NCI-H2107 (cell line): ENCODE measurements at places on chromosomes 1 and 21.

- DNase-seq: no peak
Measured at GRCh38 chr21:14384453-14384852, 1.5 kb upstream of the HSPA13 start.

- DNase-seq: no peak
Measured at GRCh38 chr1:106876384-106876783, 180.1 kb upstream of the PRMT6 start.

GRCh38 chr1:67536957-67537666, 106.9 kb upstream of the SERBP1 start:
- no peak for DNase-seq

- DNase-seq: no peak
Measured at GRCh38 chr1:42524330-42524729, 61.2 kb downstream of the CCDC30 start.

GRCh38 chr1:185244015-185244747, 72.9 kb downstream of the IVNS1ABP start:
- no peak for DNase-seq

GRCh38 chr1:215878843-215879242, 311.7 kb downstream of the KCTD3 start:
- DNase-seq: no peak

GRCh38 chr1:224325959-224326358, 4.0 kb downstream of the NVL start:
- no peak for DNase-seq

DNA sequence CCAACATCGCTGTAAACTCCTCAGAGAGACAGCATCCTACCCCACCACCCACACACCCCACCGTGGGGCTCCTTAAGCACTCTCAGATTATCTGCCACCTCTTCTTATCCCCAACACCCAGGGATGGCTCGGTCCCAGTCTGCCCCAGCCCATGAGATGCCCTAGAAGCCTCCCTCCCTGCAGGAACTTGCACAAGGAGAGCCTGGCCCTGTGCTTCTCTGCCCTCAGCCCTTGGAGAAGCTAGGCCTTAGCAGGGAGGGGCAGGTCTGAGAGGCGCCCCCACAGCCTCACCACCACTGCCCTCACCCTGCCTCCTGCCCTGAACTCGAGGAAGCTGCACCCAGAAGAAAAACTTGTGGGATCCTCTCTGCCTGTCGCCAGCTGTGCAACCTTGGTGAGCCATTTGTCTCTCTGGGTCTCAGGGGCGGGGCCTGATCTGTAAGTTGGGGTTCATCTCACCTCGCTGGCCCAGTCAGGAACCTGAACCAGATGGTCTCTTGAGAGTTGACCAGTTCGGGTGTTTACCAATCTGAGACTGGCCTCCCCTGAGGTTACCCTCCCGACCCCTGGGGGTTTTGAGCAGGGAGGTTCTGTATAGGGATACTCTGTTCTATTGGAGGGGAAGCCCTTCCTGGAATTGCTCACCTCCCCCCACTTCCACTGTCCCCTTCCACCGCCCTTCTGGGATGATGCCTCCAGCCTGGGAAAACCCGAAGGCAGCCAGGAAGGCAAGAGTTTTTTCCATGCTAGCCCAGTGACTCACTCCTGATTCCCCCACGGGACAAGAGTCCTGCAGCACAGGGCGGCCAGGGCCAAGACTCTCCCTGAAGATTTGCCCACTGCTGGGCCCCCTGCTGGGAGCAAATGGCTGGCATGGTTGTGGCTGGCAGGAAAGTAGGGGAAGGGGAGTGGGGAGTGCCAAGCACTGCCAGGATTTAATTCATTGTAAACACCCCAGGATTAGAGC, at the start of gene S100A3:
Gene S100A3, minus strand, starts transcription at position 537 of the 967 bp plus-strand sequence. CDS start 773 bp downstream, outside the sequence.
- no peak for DNase-seq

GRCh38 chr1:209710093-209710492, 5.4 kb downstream of the HSD11B1 start:
- DNase-seq: no peak

DNA sequence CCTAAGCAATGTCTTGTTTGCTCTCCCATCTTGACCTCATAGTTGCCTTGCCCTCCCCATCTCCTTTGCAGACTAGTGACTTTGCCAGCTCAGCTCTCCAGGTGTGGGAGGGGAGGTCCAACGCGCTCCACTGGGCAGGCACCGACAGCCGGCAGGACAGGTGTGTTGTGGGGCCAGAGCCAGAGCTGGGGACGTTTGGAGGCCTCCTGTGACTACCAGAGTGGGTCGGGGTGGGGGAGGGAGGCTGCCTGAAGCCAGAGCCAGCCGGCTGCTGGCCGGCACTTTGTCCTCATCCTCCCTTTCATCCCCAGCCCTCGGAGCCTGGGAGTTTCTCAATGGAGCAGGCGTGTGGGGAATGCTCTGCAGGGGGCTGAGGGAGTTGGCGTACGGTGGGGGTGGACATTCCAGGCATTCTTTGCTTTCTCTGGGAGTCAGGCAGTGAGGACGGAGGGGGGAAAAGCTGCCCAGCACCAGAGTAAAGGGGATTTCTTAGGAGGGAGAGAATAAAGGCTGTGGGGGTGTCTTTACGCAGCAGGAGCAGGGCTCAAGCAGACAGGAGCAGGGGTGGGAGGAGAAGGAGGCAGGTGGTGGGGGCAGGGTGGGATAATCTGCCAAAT, 20.2 kb downstream of the NUAK2 start:
- DNase-seq: peak; percentile 87

DNA sequence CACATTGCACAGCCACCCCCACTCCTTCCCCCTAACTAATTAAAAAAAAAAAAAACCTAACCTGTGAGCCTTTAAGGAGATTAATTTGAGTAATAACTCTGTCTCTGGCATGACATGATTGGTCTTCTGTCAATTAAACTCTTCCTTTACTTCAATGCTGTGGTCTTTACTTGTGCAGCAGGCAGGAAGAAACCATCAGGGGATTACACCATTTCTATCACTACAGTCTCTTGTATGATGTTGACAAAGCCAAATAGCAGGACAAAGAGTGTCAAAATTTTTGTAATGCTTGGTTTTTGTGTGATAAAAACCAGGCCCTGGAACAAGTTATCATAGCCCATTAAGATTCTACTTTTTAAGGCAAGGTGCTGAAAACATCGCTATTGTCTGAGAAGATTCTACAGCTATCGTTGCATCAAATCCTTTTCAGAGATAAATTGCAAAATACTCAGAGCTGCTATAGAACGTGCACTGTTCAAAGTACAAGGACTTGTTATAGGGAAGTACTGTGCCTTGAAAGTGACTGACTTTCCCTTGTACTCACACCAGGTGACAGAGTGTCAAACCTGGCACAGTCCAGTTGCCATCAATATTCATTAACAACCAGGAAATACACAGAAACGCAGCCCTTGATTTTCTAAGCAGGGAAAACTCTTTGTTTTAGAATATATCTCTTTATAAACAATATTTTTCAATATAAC, 37.7 kb downstream of the LHX9 start:
- no peak for DNase-seq

GRCh38 chr1:87702455-87702854, 373.8 kb downstream of the LMO4 start:
- no peak for DNase-seq

DNA sequence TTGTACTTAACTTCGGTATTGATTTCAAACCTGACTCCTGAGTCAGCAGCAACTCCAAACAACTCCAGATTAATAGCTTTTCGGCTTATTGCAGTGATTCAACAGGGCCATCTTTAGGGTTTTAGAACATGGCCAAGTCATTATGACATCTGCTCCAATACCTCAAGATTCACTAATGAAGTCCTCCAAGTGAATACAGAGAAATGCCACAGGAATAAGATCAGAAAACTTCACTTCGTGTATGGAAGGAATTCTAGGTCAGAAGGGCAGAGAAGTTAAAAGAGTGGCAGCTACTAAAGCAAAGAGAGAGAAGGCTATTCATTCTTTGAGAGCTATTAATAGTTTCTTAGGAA, 7.6 kb upstream of the C1orf116 start:
- no peak for DNase-seq

DNA sequence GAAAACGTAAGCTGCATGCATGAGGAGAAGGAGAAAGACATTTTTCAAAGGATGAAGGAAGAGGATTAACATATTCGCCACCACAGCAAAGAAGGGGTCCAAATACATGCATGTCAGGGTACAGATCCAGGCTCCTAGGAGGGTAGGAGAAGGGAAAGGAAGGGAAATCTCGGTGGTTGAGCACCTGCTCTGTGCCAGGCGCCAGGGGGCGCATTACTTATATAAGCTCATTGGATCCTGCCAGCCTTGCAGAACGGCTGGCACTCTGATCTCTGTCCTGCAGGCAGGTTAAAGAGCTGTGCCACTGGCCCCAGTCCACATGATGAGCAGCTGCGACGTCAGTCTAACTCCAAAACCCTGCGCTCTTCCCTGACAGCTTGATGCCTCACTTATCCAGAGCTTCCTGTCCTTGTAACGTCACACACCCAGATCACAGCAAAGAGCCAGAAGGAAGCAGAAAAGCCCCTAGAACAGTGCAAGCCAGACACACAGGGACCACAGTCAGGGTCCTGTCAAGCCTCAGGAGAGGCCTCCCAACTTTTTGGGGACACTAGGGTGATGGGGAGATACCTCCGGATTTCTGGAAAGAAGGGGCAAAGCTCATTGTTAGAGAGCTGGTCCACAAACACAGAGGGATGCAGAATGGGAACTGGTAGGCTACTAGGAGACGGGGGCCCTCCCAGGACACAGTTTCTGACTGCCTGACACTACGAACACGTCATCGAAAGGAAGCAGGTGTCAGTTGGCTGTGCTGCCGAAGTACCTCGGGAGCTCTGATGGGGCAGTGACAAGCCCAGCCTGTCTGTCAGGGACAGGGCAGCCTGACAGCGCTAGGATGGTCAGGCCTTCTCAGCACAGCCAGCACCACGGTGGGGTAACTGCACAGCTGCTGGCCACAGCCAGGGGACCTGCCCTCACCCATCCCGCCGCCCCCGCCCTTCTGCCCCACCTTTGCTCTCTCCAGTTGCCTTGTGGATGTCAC, 99.1 kb downstream of the BEND5 start:
- peak; percentile 48 for DNase-seq

DNA sequence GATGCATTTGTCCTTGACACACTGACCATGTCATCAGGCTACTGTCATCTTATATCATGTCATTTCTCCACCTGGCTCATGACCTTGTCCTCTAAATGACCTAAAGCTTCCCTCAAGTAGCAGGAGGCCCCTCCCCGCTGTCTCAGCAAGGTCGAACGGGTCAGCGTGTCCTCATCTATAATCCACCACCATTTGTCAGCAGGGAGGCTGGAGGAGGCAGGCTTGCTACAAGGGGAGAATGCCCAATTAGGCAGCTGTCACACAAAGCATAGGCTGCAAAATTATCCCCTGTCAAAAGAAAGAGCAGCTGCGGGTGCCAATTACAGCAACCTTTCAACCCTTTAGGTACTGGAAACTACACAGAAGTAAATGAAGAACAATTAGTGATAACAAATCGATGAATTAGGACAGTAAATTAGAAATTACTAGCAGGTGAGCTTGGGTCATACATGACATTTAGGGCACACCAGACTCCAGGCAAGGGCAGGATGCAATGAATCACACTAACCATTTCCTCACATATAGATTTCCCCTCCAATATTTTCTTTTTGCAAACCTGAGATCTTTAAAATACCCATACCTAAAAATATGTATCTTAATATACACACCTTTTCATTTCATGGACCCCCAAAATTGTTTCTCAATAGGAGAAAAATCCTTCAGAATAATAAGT, 61.2 kb downstream of the NRIP1 start:
- DNase-seq: peak; percentile 15

GRCh38 chr1:3174487-3175247, 105.7 kb downstream of the PRDM16 start:
- DNase-seq: no peak

DNA sequence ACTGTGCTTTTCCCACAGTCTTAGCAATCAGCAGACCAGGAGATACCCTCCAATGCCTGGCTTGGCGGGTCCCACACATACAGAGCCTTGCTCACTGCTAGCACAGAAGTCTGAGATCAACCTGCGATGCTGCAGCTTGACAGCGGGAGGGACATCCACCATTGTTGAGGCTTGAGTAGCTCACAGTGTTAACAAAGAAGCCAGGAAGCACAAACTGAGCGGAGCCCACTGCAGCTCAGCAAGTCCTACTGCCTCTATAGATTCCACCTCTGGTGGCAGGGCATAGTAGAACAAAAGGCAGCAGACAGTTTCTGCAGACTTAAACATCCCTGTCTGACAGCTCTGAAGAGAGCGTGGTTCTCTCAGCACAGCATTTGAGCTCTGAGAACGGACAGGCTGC, 33.4 kb downstream of the MNDA start:
- DNase-seq: no peak

- no peak for DNase-seq
Measured at GRCh38 chr1:2307064-2307605, 79.0 kb downstream of the SKI start.

DNA sequence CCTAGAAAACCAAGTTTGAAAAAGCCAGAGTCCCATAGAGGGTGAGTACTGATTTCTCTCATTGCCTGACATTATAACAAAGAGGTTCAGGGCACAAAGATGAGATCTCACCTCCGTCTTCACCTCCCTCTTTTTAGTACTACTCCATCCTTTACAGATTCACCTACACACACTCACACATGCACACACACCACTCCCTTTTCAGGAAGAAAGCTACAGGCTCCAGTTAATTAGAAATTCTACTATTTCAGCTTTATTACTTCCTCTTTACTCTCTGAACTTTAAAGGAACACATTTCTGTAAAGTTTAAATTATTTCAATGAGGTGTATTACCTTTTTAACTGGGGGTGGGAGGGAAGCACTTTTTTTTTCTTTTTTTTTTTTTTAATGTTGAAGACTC, 59.6 kb upstream of the PRDX6 start:
- no peak for DNase-seq

DNA sequence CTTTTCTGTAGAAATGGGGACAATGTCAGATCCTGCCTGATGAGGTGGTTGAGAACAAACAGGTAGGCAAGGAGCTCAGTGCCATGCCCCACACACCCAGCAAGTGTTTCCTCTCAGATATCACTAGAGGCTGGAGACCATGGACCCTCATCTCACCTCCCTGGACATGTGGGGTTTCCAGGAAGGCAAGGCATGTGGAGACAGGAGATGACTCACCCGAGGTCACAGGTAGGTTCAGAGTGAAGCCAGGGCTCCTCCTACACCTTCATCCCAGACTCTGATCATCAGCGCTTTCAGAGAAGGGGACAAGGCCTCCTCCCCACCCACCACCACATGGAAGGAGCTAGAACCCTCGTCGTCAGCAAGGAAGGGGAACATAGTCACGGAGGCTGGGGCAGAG, 69.2 kb downstream of the MATN1 start:
- no peak for DNase-seq

DNA sequence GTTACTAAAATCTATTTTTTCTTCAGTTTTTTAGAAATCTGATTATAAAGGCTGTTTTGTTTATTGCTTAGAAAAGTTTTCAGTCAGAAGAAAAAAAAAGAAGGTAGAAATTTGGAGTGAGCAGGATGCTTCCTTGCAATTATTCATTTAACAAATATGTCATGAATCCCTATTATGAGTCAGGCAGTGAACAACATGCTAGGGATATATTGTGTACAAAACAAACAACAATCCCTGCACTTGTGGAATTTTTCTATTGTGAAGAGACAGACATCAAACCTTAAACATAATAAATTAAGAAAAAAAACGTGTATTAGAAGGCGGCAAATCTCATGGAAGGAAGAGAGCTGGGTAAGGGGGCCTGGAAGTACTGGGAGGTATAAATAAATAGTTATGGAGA, 664.1 kb upstream of the CAMK1G start:
- DNase-seq: no peak

GRCh38 chr1:83760226-83761021, 238.5 kb downstream of the TTLL7 start:
- DNase-seq: no peak
